ENCODE measurements at places on chromosomes 7 and 10.

- DNase-seq: no peak
Measured at GRCh38 chr7:150657526-150657925, 25.3 kb upstream of the GIMAP6 start.

DNA sequence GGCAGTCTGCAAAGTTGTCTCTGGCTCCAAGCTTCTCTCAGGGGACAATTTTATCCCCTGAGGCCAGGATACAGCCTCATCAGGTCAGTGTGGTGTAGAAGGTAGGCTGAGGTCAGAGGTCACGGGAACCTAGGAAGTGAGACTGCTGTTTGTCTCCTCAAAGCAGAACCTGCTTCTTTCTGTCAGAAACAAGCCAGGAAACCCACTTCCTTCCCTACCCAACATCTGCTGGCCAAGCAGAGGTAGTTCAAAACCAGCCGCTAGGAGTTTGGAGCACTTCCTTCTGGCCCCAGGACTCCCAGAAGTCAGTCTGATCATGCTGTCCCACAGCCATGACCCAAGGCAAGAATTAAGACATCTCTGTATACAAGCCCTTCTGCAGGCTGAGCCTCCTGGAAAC, 12.2 kb downstream of the CLRN3 start:
- no peak for DNase-seq

- no peak for DNase-seq
Measured at GRCh38 chr10:78640796-78641636, 427.8 kb upstream of the ZMIZ1 start.

- DNase-seq: no peak
Measured at GRCh38 chr7:29126804-29127203, 19.5 kb downstream of the CPVL start.

DNA sequence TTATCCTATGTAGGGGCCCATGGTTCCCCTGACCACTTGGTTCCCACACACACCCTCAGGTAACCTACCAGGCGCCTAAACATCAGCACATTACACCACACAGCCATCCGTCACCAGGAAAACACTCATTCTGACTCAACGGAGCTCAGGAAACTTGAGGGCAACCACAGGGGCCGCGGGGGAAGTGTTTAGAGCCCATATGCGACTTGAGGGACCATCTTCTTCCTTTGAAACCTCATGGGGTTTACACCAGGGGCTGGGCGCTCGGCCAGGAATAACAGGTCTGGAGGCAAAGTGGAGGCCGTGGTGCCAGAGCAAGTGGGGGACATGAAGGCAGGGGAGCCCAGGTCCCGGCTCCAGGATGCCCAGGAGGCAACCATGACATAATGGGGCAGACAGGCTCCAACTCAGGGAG, 1.5 kb downstream of the STX1A start:
- DNase-seq: no peak

DNA sequence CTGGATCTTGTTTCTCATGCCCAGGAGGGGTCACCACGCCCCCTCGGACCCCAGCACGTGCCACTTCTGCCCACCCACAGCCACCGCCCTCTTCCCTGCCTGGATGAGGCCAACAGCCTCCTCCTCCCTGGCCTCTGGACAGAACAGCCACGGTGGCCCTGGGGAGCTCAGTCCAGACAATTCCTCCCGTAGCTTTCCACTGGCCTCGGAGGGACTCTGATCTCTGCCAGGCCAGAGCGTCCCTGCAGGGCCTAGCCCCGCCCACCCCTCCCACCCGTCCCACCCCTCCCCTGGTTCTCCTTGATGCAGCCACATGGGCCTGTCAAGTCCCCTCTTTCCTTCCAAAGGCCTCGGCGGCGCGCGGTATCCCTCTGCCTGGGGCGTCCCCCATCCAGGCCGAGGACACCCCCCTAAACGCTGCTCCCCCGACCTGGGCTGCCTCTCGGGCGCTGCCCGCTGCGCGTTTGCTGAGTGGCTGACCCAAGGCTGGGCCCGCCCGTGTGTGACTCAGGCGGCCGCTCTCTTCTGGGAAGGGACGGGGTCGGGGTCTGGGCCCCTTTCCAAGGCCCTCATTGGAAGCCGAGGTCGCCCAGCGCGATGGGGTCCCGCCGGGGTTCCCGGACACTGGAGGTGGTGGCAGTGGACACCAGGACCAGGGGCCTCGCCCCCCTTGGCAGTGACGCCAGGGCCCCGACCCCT, 557 bp downstream of the TMEM120A start:
- peak; percentile 88 for DNase-seq

DNA sequence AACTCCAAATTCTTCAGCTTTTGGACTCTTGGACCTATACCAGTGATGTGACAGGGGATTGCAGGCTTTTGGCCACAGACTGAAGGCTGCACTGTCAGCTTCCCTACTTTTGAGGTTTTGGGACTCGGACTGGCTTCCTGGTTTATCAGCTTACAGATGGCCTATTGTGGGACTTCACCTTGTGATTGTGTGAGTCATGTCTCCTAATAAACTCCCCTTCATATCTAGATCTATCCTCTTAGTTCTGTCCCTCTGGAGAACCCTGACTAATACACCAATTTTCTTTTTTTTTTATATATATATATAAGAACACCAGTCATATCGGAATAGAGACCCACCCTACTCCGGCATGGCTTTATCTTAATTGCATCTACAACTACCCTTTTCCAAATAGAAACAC, 166.8 kb downstream of the ETV1 start:
- no peak for DNase-seq

DNA sequence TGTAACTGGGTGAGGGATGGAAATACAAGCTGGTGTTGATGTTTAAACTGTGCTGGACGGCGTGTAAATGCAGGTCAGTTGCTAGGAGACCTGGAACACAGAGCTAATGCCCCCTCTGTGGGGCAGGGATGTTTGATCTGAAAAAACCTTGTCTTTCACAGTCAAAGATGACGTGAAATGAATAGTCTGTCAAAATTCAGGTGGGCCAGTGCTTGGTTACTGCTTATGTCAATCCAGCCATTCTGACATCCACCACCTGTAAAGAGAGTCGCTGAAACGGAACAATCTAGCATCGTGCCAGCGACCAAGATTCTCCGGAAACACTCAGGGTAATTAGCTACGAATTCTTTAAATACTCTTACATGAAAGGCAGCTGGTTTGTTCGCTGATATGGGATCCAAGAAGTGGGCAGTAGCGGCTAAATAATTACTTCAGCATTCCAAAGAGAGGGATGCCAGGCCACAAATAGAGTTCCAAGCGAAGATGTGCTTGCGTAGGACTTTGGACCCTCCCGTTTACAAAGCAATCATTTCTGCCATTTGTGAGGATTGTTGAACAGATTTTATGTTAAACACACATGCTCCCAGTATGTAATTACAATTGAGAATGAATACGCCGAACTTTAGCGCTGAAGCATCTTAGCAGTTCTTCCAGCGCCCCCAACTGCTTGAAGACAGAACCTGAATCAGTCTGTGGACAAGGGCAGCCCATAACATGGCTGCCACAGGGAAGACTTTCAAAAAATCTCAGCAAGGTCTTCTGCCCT, 7.3 kb upstream of the ASB4 start:
- DNase-seq: no peak

DNA sequence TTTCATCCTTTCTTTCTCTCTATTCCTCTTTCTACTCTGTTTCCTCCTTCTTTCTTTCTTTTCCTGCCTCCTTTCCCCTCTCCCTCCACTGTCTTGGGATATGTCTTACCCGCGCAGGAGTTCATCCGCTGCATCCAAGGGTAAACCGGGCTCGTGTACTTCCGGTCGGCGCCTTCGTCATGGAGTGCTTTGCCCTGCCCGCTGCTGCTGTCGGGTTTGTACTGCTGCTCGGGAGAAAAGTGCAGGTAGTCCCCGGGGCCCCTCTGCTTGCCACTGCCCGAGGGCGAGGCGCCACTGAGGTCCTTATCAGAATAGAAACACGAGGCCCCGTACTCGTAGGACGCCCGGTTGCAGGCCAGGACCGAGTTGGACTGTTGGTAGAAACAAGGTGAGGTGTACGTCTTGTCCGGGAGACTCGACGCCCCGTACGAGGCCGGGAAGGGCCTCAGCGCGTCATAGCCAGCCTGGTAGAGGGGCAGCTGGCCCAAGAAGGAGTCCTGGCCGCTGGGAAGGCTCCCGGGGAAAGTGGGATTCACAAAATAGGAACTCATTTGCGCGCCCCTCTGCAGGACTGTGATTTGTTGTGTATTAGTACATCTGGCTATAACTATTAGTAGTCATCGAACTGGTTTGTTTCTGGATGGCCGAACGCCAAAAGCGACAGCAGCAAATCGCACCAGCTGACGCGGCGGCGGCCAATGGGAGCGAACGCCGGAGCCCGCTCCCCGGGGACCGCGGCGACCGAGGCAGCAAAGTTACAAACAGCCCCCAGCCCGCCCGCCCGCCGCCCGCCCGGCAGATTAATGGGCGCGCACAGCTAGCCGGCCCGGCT, at the start of gene HOXA6:
HOXA6 (minus strand) TSS at position 576 of the 832 bp plus-strand sequence; CDS start at position 551, 25 bp downstream.
- peak; percentile 88 for DNase-seq

GRCh38 chr7:149238051-149238450, 1.4 kb upstream of the ZNF212 start:
- DNase-seq: no peak

GRCh38 chr10:103490986-103491314, 2.6 kb upstream of the NEURL1 start:
- DNase-seq: no peak

GRCh38 chr7:132118641-132119040, 457.6 kb downstream of the PLXNA4 start:
- DNase-seq: no peak

DNA sequence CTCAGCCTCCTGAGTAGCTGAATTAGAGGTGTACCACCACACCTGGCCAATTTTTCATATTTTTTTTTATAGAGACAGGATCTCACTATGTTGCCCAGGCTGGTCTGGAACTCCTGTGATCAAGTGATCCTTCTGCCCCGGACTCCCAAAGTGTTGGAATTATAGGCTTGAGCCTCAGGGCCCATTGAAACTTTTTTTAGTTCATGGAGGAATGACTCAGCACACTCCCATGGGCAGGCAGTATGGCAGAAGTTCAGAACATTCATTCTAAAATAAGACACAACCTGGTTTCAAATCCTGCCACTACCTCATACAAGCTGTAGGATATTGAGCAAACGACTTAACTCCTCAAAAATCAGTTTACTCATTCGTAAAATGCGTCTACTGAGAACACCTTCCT, 320.4 kb upstream of the SP8 start:
- no peak for DNase-seq

GRCh38 chr7:25171071-25171470, 46.0 kb upstream of the CYCS start:
- no peak for DNase-seq

DNA sequence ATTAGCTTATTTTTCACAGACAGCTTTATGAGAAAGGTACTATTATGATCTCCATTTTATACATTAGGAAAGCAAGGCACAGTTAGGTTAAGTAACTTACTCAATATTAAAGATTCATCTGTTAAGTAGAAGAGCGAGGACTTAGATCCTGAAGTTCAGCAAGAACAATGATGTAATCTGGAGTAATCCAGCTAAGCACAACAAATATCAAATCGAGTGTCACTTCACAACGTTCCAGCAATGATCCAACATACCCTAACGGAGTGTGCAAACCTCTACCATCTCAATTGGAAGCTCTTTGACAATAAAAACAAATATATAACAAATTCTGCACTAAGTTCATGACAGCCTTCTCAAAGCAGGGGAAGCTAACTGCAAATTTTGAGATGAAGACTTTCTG, 121.3 kb downstream of the CALCR start:
- no peak for DNase-seq

DNA sequence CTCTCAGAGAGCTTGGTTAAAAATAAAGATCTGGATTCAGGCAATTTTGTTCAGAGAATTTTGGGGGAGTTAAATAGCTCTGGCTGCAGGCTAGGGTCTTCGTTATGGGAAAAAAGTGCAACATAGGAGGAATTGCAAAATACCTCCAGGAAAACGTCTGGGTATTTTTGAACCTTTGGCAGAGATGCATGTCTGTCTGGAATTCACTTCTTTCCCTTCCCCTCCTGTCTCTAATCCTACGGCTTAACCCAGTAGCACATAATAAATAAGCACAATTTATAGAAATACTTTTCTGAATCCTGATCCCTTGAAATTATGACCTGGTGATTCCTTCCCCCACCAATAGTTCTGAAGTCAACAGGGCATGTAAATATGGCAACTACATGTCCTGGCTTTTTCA, 19.3 kb upstream of the NUP205 start:
- DNase-seq: no peak

DNA sequence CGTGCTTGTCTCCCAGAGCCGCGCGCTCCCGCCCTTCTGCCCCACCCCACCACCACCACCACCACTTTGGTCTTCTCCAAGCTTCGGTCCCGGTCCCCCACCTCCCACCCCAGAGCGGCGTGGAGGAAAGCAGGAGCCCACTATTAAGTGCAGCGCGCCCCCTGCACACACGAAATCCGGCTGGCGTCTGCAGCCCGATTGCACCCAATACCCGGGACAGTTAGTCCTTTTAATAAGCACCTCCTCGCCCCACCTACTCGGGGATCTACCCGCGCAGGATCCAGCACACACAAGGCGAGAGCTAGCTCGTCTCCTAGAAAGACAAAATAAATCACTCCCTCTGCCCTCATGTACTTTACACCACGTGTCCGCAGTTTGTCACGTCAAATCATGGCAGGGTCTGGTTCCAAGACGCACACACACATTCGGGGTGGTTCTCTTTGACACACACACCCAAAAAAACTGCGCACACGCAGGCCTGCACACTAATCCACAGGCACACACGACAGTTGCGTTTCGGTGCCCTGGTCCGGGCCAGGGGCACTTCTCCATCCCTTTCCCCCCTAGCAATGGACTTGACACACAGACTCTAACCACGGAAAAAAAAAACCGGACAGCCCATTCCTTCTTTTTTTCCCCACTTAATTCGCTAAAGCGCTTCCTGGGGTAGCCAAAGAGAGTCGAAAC, 1.6 kb downstream of the SFMBT2 start:
- no peak for DNase-seq
